ENCODE measurements at places on chromosomes 1 and 21. TPM values are rescaled to one million over a fixed set of nuclear protein-coding genes. Genes with fewer than 3 reads are reported as not detected.

GRCh38 chr1:67792103-67792502 is 41.2 kb downstream of the GNG12 start:
- DNase-seq: no peak

DNA sequence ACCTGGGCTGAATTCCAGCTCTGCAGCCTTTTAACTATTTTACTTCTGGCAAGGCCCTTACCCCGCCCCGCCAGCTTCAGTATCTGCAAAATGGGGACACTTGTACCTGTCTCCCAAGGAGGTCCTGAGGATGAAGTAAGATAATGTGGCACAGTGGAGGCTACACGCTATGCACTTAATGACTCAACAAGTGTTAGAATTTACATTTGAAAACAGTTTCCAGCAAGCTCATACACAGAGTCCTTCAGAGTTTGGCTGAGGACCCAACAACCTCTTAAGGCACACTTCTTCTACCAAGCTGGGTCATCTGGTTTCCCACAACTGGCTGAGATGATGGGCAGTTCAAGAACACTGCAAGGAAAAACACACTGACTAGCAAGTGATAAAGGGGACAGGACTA is 30.2 kb upstream of the SLC22A15 start:
- no peak for DNase-seq

DNA sequence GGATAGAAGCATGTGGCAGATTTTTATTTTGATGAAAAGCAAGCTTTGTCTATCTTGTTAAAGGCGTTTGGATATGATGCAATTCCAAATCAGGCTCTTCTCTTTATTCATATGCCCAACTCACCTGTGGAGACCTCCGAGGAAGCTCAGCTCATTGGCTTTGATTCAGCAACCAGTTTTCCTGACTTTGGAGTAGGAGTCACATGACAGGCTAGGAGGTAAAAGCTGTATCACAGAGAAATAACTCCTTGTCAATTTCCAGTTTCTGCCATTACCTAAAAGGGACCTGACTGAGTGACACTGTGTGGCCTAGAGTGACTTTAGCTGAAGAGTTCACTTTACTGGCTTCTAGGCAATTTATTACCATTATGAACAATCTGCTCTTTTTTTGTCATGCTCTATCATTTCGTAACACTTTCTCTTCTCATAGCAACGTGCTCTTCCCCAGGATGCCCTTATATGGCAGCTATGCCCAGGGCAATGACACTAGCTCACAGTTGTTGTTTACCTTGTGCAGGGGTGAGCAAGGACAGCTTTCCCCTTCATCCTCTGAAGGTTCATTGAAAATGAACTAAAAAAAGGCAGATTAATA is 107.2 kb downstream of the KCNK1 start:
- DNase-seq: no peak

- no peak for DNase-seq
Measured at GRCh38 chr1:152251391-152251790, 27.4 kb upstream of the HRNR start.

CNTN2 gene
- total RNA-seq: 2.7 TPM

CFAP126 gene
- total RNA-seq: not detected

Data from lower leg skin (tissue), 4 donors.